ENCODE measurements at places on chromosomes 4 and X.

- DNase-seq = peak; percentile 44
These were observed at the start of gene PRKX for GRCh38 chrX:3713225-3713936. PRKX (minus strand) TSS chrX:3713649; CDS start chrX:3713253, 396 bp downstream.

DNA sequence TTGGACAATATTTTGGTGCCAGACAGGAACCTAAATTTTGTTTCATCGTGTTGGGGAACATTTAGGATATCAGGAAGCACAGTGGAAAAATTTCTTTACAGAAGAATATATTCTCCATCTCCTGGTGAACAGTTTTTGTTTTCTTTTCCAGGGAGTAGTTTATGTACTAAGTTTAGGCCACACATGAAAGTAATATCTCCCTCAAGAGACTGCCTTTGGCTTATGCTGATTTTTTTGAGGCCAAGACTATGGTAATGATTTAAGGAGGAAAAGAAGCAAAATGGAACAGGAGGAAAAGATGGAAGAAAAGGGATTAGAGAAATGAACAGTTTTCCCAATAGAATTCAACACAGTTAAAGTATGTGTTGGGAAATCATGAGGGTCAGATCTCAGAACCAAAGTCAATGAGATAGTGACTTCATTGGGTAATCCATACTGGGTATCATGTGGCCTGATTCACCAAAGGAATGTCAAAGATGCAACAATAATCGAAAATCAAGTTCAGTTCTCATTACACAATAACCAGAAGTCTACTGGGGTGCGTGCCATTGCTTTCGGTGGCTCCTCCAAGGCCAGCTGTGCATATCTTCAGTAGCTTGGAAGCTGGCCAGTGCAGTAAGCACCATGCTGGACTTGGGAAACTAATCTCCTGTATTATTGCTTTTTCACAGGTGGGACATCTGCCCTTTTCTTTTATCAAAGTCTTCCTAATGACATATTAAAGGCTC lies 234.8 kb downstream of the COL25A1 start:
- DNase-seq = no peak

GRCh38 chr4:107937040-107937439 lies 5.7 kb downstream of the CYP2U1 start:
- DNase-seq = no peak

- DNase-seq = no peak
These were observed 28.8 kb downstream of the ELF4 start for GRCh38 chrX:130081421-130082045.

DNA sequence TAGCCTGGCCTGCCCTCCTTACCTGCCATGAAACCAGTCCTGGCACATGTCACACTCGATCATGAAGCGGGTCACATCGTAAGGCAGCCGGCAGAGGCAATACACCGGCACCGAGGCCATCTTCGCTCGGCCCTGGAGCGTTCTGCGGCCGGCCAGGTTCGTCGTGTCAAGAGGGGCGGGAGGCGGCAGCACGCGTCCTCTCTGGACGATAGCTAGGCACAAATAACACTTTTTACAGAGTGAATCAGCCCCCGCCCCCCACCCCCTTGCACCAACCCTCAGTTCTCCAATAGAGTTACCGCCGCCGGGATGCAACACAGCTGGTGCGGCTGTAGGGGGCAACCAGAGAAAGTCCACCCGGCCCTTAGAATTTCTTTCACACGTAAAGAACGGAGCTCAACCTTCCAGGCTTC lies 1.7 kb downstream of the PHF8 start:
- peak; percentile 13 for DNase-seq

- no peak for DNase-seq
These were observed 1806.7 kb upstream of the PCDH7 start for GRCh38 chr4:28913466-28913865.

DNA sequence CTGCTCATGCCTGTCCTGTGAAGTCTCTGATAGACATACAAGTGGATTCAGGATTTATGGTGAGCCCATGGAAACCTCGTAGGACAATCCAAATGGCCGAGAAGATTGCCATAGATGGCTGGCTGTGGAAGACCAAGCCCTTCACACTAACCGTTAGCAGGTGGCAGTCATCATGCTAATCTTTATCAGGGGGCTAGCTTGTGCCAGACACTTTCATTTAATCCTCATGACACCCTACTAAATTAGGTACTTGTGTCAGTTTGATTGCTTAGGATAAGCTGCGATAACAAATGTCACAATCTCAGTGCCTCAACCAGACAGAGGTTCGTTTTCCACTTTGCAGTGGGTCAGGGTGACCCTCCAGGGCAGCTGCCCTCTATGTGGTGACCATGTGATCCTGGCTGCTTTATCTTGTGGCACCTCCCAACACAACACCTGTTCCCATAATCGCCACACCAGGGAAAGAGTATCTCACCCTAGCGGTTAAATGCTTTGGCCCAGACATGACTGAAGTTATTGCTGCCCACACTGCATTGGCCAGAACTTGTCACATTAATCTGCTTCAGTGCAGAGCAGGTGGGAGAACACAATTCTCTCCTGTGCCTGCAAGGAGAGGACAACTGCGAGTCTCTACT lies 60.8 kb downstream of the REPS2 start:
- peak; percentile 2 for DNase-seq

- DNase-seq = no peak
These were observed 415.2 kb upstream of the NR3C2 start for GRCh38 chr4:148857239-148857972.

GRCh38 chr4:83708500-83709175 lies 172.7 kb downstream of the GPAT3 start:
- no peak for DNase-seq

- DNase-seq = no peak
These were observed 13.6 kb upstream of the RBPJ start for GRCh38 chr4:26307037-26307800.

DNA sequence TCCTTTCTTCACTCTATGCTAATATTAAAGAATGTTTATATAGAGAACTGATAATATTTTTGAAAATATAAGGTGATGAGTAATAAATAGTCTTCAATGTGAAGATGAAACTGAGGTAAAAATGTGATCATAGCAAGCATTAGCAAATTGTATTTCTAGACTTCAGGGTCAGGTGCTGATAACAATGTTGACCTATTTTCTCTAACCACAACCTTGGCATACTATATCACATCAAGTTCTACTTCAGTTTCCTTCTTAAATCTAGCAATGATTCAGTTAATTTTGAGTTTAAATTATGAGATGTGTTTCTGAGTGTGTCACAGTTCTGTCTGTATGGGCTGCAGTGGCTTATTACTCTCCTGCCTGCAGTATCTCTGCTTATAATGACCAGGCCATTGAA lies 209.4 kb downstream of the RAPGEF2 start:
- no peak for DNase-seq

DNA sequence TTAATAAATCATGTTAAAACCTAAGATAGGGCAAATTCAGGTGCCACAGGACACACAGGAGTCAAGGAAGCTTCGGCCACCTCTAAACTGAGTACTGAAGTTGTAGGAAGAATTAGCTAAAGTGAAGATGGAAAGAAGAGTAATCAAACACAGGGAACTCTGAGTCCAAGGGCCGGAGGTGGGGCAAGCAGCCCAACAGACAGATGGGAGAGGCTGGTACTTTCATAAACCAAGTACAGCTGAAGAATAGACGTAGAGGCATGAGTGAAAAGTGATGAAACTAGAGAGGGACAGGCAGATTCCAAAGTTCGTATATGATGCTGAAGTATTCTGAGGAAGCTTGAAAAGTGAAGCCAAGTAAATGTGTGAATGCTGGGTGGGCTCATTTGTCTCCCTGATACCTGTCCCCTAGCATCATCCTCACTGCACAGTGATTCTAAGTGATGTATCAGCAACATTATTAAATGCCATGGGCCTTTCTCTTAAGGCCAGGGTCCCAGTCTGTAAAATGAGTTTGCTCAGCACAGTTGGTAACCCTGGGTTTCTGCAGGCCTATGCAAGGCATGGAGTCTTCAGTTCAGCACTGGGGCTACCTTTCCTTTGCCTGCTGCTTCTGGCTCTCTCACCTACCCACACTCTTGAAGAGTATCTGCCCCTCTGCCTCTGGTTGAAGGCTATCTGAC lies 203.3 kb downstream of the NR3C2 start:
- no peak for DNase-seq

- no peak for DNase-seq
These were observed 79.3 kb downstream of the DTHD1 start for GRCh38 chr4:36360755-36361154.

DNA sequence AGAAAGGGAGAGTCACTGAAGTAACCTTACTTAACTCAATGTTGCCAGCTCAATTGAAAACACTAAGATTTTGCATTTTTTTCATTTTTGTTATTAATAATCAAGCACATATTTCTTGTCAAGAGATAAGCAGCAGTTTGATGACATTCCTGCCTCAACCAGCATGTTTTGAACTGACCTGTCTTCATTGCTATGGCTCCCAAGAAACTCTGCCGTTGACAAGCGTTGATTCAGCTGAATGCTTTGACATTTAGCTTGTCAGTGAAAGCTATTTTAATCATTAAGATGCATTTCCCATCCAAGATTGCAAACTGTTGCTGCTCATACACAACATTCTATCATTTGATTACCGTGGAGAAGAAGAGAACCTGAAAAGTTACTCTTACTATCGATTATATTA lies 5.9 kb downstream of the NAA11 start:
- DNase-seq = no peak

DNA sequence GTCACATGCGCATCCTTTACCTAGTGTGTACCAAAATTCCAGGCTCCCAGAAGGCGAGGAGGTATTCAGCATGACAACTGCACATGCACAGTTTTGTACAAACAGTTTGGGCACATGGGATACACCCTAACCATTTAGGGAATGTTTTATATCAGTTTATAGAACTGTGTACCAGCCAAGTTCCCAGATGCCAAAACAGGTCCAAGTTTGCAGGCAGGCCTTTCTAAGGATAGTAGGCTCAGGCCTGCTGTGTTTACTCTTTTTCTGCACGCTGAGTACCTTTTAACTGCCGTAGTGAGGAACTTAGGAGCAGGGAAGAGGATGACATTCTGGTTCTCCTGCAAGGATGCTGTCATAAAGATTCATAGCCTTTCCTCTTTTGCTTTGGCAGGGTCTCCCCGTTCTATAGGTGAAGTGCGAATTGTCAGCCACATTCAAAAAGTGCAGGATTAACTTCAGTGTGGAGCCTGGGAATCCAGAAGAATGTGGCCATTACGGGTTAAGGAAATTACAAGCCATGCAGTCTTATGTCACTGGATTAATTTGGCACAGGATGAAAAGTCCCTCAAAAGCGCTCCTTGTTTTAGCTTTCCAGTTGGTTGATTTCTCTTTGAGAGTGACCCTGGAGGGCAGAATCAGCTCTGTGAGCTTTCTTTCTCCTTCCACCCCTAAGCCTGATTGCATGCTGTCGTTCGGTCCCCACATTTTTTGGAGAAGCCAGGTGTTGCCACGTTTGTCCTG lies 259.8 kb downstream of the ARHGAP10 start:
- DNase-seq = no peak

- DNase-seq = no peak
These were observed at the start of gene PHOX2B for GRCh38 chr4:41748571-41749475. PHOX2B (minus strand) TSS chr4:41748725; CDS start chr4:41748610, 115 bp downstream.

GRCh38 chr4:113086172-113086695 lies 36.8 kb downstream of the ANK2 start:
- DNase-seq = no peak

DNA sequence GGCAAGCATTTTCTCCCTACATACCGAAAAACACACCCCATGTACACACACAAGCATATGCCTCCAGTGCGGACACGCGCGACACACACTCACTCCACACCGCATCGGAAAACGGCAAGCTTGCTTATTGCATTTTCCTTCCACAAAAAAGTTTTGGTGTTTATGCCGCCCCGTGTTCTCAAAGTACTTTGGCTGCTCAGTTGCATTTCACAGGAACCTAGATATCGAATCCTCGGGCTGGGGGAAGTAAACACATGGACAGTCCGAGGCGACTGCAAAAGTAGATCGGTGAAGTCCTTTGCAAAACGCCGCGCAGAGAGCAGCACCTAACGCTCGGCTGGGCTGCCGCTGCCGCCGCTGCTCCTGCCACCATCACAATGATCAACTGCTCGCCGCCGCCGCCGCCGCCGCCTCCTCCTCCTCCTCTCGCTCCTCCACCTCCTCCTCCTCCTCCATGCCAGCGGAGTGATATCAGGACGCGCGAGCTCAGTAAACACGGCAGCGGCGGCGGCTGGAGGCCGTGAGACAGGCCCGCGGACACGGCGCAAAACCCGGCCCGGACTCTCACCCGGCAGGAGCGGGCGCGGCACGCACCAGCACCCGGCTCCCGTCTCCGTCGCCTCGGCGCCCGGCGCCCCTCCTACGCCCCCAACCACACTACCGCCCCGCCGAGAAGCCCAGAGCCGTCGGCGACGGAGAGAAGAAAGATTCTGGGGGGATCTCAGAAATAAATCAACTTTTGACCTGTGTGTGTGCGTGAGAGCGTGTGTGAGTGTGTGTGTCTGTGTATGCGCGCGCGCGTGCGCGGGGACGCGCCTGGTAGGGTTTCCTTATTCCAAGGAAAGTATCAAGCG lies at the start of gene MAML3:
TSS of gene MAML3 (minus strand) at position 467 of the 854 bp plus-strand sequence. CDS start 857 bp downstream, outside the sequence.
- no peak for DNase-seq

DNA sequence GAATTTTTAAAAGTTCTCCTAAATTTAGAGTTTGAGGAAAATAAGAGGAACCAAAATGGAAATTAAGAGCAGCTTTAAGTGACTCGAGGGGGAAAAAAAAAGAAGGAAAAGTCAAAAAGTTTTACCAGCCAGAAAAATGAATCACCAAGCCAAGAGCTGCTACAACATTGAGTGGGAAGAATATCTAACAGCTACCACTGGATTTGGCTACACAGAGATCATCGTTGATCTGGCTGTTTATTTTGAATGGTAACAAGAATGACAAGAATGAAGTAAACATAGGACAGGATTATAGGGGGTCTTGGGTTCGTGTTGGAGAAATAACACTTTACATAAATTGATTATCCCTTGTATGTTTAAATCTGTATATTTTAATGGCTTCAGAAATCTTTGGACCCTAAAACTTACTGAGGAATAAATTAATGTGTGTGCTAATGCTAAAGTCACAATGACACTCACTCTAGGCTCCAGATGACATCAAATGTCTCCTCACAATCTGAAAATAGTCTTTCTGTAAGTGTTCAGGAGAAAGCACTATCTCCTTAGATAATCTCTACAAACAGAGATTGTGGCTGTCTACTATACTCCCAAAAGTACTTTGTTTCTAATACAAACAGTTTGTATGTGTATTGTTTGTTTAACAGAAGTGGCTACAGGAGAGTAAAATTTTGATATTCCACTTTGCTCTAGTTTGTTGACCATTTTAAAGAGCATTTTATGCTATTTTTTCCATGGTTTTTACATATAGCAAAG lies 3.1 kb upstream of the CSN3 start:
- DNase-seq = no peak

DNA sequence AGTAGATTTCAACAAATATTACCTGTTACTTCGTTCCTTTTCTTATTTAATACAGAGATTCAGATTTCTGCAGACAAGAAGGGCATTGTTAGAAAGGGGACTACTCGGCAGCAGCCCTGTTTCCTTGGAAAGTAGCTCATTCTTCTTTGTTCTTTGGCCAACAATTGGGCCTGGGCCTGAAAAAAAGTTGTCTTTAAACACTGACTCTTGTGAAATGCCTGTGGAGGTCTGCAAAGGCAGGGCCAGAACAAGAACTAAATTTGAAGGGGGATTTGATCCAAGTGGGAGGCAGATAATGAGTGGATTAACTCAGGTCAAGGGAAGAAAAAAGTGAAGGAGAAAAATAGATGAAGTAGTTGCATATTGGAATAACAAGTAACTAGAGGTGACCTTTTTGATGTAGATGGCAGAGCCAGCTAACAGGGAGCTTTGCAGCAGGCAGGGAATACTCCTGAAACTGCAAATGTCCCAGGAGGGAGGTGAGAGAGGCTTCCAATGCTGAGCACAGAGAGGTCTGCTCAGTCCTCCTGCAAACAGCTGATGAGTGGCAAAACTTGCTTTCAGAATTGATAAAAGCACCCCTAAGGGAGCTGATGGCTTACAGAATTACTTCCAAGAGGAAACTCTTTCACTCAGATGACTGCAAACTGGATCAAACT lies 393.2 kb upstream of the HS3ST1 start:
- DNase-seq = no peak

- no peak for DNase-seq
These were observed 12.3 kb upstream of the ENOX2 start for GRCh38 chrX:130915302-130915701.
